Activated naive CD8-positive, alpha-beta T cell treated with anti-CD3 and anti-CD28 coated beads, Interleukin-2, amount 10 ng/mL, durations not matched to agents 7 days and 5 days (primary cell): ENCODE measurements at places on chromosomes 1 and 21. TPM values are rescaled to one million over a fixed set of nuclear protein-coding genes. Genes with fewer than 3 reads are reported as not detected.

Gene MPC2
- 64.1 TPM for total RNA-seq

Gene MRPS6
- 77.2 TPM for total RNA-seq

Gene SCAMP3
- 84.2 TPM for total RNA-seq

Gene CD52
- total RNA-seq = 1,078 TPM

Gene TCEANC2
- 13.5 TPM for total RNA-seq

Gene LTN1
- 27.4 TPM for total RNA-seq

Gene NR1I3
- total RNA-seq = not detected

Gene OPTC
- total RNA-seq = not detected

Gene BCAR3
- total RNA-seq = 0.91 TPM

Gene SLC6A9
- 1.9 TPM for total RNA-seq

Gene SLC1A7
- not detected for total RNA-seq

Gene TRABD2B
- not detected for total RNA-seq

GRCh38 chr1:61442544-61442943 is 282.4 kb downstream of the TM2D1 start:
- H3K36me3 ChIP-seq = no peaks in the 10 kb centered on the region
- no peaks in the 10 kb centered on the region for H3K27me3 ChIP-seq
- no peak for DNase-seq
- no peak overlapping the region for H3K27ac ChIP-seq

DNA sequence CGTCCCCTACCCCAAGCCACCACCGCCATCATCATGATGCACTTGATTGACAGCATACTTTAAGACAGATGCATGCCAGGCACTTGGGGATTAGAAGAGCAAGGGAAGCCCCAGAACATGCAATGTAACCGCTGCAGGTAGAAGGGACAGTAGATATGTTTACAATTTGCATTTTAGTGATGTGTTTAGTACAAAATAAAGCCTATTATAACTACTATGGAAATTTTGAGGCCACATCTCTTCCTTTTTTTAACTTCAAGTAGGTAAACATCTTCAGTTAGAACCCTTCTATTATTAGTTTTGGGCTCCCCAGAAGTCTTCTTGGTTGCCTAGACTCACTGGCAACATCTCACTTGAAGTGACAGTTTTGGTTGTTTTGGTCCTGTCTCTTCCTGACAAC is 25.3 kb downstream of the CR1L start:
- DNase-seq = no peak
- peaks cover 64% of the 10 kb centered on the region for H3K27me3 ChIP-seq
- no peaks in the 10 kb centered on the region for H3K36me3 ChIP-seq
- H3K27ac ChIP-seq = no peak overlapping the region

- no peaks in the 10 kb centered on the region for H3K4me1 ChIP-seq
- no peak for DNase-seq
- no peaks in the 10 kb centered on the region for H3K36me3 ChIP-seq
- no peak overlapping the region for H3K4me3 ChIP-seq
Observed at GRCh38 chr1:236677641-236678235, 8.6 kb upstream of the ACTN2 start.

DNA sequence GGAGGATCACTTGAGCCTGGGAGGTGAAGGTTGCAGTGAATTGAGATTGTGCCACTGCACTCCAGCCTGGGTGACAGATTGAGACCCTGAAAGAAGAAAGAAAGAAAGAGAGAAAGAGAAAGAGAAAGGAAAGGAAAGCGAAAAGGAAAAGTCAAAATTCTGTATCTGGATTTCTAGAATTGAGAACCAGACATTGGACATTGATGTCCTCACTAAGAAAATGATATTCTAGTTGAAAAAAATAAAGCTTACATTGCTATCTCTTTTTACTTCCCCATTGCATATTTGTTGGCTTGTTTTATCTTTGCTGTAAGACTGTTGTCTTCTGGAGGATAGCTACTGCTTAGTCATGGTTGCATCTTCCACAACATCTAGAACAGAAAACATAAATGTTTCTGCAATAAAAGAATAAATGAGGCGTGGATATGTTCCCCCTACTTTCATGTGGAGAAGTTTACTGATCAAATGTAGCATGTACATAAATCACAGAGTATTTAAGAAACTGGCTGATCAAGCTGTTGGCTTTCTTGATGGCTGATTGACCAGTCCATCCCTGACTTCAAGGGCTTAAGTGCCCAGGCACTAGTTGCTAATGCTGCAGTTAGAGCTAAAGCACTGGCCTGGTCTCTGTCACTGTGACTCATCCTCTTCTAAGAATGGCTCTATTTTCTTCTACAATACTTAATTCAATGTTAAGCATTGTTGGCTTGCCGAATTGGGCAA is 17.7 kb downstream of the CD53 start:
- no peak for DNase-seq
- H3K27ac ChIP-seq = peak overlapping the region; percentile 52
- peaks cover 72% of the 10 kb centered on the region for H3K4me1 ChIP-seq
- peaks cover 61% of the 10 kb centered on the region for H3K36me3 ChIP-seq
- H3K4me3 ChIP-seq = no peak overlapping the region

DNA sequence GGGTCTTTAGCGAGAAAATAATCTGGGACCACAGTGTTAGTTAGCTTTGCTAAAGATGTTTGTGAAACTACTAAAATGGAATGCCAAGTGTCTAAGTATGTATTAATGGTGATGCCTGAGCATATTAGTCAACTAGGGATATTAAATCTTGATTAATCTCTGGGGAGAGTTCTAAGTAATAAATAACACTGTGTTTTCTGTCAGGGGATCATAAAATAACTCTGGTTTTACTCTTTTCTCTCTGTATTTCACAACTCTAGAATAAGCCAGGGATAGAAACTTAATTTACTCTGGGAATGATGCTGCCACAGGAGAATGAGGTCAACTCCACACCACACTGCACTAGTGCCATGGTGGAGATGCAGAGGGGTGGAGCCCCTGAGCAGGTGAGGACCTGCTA is 399.2 kb downstream of the PTBP2 start:
- H3K4me1 ChIP-seq = no peaks in the 10 kb centered on the region
- no peaks in the 10 kb centered on the region for H3K27me3 ChIP-seq
- no peak overlapping the region for H3K27ac ChIP-seq
- H3K36me3 ChIP-seq = no peaks in the 10 kb centered on the region
- no peak overlapping the region for H3K4me3 ChIP-seq

- no peak overlapping the region for H3K4me3 ChIP-seq
- peaks cover 6% of the 10 kb centered on the region for H3K36me3 ChIP-seq
- DNase-seq = no peak
- H3K4me1 ChIP-seq = peaks cover 24% of the 10 kb centered on the region
- H3K27ac ChIP-seq = no peak overlapping the region
- no peaks in the 10 kb centered on the region for H3K27me3 ChIP-seq
Observed at GRCh38 chr1:53308506-53308905, 19.4 kb downstream of the LRP8 start.

DNA sequence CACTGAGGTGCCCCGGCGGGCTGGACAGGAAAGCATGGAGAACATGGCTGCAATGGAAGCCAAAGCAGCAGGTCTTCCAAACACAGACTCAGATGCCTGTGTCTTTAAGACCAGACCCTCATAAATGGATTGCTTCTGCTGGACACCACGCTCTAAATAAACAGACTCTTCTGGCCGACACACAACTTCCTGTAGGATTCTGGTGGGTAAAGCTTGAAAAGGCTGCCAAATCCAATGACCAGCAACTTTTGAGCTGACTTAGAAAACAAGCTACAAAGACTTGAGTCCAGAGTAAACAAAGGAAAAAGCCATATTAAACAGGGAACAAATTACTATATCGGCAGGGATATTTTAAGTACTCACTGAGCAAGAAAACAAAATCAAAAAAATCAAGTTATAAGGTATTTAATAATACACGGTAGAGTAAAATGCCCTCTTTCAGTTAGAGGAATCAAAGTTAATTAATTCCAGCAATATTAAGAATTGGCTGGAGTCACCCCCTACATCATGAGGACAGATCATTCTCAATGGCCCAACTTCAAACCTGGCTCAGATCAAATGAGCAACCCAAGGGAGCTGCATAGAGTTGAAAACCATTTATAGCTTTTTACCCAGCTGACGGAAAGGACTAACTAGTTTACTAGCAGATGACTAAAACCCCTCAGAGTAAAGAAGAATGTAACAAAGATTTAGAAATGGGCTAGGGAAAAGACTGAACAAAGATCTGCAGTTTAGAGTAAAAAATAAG is 102.4 kb downstream of the TGFBR3 start:
- H3K27me3 ChIP-seq = peaks cover 13% of the 10 kb centered on the region
- peaks cover 4% of the 10 kb centered on the region for H3K36me3 ChIP-seq
- no peak overlapping the region for H3K27ac ChIP-seq
- no peak for DNase-seq
- no peak overlapping the region for H3K4me3 ChIP-seq

GRCh38 chr1:231236208-231236591 is 4.8 kb upstream of the GNPAT start:
- no peak overlapping the region for H3K27ac ChIP-seq
- H3K36me3 ChIP-seq = peaks cover 34% of the 10 kb centered on the region
- H3K27me3 ChIP-seq = no peaks in the 10 kb centered on the region
- H3K4me3 ChIP-seq = no peak overlapping the region
- DNase-seq = no peak

DNA sequence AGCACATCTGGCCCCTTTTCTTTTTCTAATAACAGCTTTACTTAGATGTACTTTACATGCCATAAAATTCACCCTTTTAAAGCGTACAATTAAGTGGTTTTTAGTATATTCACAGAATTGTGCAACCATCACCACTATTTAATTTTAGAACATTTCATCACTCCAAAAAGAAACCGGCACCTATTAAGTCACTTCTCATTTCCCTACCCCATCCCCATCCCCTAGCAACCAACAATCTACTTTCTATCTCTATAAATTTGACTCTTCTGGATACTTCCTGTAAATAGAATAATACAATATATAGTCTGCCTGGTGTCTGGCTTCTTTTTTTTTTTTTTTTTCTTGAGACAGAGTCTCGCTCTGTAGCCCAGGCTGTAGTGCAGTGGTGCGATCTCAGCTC is 59.5 kb upstream of the ENAH start:
- no peaks in the 10 kb centered on the region for H3K36me3 ChIP-seq
- no peak for DNase-seq
- H3K27me3 ChIP-seq = no peaks in the 10 kb centered on the region
- H3K4me3 ChIP-seq = no peak overlapping the region
- H3K27ac ChIP-seq = no peak overlapping the region

GRCh38 chr1:28470146-28470545 is 35.7 kb upstream of the RCC1 start:
- no peak overlapping the region for H3K27ac ChIP-seq
- peaks cover 17% of the 10 kb centered on the region for H3K4me1 ChIP-seq
- no peaks in the 10 kb centered on the region for H3K27me3 ChIP-seq

DNA sequence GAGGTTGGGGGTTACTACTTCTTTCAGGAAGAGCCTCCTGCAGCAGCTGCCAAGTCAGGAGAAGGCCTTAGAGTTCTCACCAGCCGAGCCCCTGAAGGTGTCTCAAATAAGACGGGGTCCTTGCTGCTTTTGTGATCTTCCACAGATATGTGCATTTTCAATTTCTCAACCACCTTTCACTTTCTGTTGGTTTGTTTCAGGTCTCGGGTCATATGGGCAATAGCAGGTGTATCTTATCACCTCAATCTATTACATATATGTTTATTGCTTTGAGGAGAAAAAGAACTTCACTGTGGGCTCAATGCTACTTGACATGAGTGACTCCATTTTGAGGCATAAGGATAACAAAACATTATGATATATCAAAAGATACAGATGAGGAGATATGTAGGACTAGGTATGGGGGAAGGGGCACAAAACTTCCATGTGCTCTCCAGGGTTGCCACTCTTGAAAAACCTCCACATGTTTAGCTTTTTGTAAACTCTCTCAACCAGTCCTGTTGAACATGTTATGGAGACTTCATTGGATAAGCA is 1171.4 kb upstream of the ADGRL2 start:
- H3K27me3 ChIP-seq = no peaks in the 10 kb centered on the region
- H3K4me1 ChIP-seq = no peaks in the 10 kb centered on the region
- no peak overlapping the region for H3K27ac ChIP-seq
- no peaks in the 10 kb centered on the region for H3K36me3 ChIP-seq
- DNase-seq = no peak

- H3K27ac ChIP-seq = no peak overlapping the region
- no peaks in the 10 kb centered on the region for H3K4me1 ChIP-seq
- H3K4me3 ChIP-seq = no peak overlapping the region
- no peak for DNase-seq
Observed at GRCh38 chr1:178862864-178863263, 8.0 kb downstream of the ANGPTL1 start.

DNA sequence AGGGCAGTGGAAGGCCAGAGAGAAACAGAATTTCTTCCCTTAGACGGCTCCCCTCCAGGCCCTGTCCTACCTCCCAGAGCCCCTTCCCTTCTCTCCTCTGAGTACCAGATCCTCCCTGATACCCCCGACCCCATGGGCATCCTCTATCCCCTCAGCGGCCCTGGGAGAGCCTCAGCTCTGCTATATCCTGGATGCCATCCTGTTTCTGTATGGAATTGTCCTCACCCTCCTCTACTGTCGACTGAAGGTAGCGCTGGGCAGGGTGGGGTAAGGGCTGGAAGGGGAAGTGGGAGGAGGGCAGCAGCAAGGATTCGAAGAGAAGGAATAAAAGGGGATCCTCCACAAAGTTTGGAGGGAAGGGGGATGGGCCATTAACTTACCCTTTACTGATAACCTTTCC is 2.7 kb downstream of the FCER1G start:
- no peak for DNase-seq
- H3K4me3 ChIP-seq = peak overlapping the region; percentile 33
- no peaks in the 10 kb centered on the region for H3K27me3 ChIP-seq
- H3K36me3 ChIP-seq = peaks cover 26% of the 10 kb centered on the region
- H3K4me1 ChIP-seq = peaks cover 54% of the 10 kb centered on the region

- peaks cover 7% of the 10 kb centered on the region for H3K36me3 ChIP-seq
- H3K4me3 ChIP-seq = peak overlapping the region; percentile 23
- peaks cover 10% of the 10 kb centered on the region for H3K4me1 ChIP-seq
- DNase-seq = no peak
- H3K27ac ChIP-seq = peak overlapping the region; percentile 37
Observed at GRCh38 chr1:45843474-45843905, 40.1 kb downstream of the MAST2 start.

DNA sequence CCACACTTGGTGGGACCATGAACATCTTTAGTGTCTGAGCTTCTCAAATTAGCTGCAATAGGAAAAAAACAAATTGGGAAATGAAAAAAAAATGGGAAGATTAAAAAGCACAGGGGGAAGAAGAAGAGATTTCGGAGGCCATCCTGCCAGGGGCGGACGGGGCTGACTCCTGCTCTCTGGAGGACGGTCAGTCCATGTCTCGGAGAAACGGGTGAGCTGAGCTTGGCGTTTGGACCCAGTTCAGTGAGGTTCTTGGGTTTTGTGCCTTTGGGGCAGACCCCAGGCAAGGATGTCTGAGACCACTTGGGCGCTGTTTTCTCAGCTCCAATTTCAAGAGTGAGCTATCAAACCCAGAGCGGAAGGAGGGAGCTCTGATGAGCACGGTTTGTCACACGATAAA is 123.9 kb downstream of the PRDM2 start:
- DNase-seq = no peak
- H3K36me3 ChIP-seq = peaks cover 4% of the 10 kb centered on the region
- H3K4me1 ChIP-seq = no peaks in the 10 kb centered on the region
- H3K27me3 ChIP-seq = no peaks in the 10 kb centered on the region
